Calu3 (cell line): ENCODE measurements at places on chromosomes 2 and 18. TPM values are rescaled to one million over a fixed set of nuclear protein-coding genes. Genes with fewer than 3 reads are reported as not detected.

KCNS3 gene
- total RNA-seq = 3.5 and 5.0 TPM in 2 replicates

SERPINB13 gene
- total RNA-seq = not detected in 2 replicates

GRCh38 chr2:152523091-152523490 is 188.1 kb downstream of the FMNL2 start:
- H3K4me3 ChIP-seq = no peak overlapping the region
- no peak overlapping the region for H3K27ac ChIP-seq
- peaks cover 50% of the 10 kb centered on the region for H3K4me1 ChIP-seq
- DNase-seq = no peak

GRCh38 chr18:63099848-63100629 is 219.5 kb downstream of the BCL2 start:
- DNase-seq = peak; percentile 68
- no peaks in the 10 kb centered on the region for H3K36me3 ChIP-seq
- peaks cover 7% of the 10 kb centered on the region for H3K27me3 ChIP-seq
- peak overlapping the region; percentile 25 for H3K4me3 ChIP-seq
- peaks cover 40% of the 10 kb centered on the region for H3K4me1 ChIP-seq

GRCh38 chr2:100283724-100284501 is 38.4 kb downstream of the LONRF2 start:
- DNase-seq = peak; percentile 72
- H3K27ac ChIP-seq = peak overlapping the region; percentile 91
- peaks cover 35% of the 10 kb centered on the region for H3K4me1 ChIP-seq
- H3K36me3 ChIP-seq = peaks cover 49% of the 10 kb centered on the region
- peak overlapping the region; percentile 42 for H3K4me3 ChIP-seq

DNA sequence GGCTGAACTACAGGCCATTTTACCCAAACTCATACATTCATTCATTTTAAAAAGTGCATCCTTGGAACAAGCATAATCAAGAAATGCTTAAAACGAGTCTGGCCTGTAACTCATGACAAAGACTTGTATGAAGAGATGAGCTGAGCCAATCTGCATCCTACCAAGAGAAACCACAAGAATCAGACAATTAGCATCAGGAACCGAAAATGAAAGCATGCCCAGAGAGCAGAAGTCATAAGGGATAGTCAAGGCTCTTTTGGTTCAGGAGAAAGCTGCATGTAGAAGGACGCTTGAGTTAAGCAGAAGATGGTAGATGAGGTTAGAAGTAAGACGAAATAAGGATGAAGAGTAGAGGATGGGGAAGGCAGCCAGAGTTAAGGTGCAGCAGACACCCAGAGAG is 137.0 kb upstream of the CTNNA2 start:
- DNase-seq = no peak
- H3K27ac ChIP-seq = no peak overlapping the region
- no peaks in the 10 kb centered on the region for H3K36me3 ChIP-seq
- H3K27me3 ChIP-seq = no peaks in the 10 kb centered on the region
- H3K4me1 ChIP-seq = no peaks in the 10 kb centered on the region

DNA sequence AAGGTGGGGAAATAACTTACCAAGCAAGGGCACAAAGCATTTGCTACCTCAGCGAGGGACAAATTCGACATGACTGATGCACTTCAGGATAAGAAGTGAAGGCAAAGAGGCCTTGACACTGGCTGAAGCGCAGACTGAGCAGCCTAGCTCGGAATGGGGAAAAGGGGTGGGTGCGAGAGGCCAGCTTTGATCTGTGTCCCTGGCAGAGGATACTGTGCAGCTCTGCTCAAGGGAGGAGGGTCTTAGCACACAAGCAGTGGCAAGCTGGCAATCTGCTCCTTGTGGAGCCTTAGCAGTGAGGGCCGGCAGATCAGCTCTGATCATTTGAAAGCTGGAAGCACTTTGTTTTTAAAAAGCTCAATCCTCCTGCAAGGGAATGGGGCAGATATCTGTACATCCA is 222.3 kb downstream of the ZBTB7C start:
- H3K27ac ChIP-seq = no peak overlapping the region
- H3K4me3 ChIP-seq = no peak overlapping the region
- DNase-seq = no peak

DNA sequence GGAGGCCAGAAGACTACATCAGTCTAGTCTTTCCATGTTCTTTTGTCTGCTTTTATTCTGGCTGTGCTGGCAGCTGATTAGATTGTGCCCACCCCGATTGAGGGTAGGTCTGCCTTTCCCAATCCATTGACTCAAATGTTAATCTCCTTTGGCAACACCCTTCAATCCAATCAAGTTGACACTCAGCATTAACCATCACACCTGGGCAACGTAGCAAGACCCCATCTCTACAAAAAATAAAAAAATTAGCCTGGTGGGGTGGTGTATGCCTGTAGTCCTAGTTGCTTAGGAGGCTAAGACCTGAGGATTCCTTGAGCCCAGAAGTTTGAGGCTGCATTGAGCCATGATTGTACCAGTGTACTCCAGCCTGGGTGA is 33.5 kb downstream of the EML4 start:
- H3K27ac ChIP-seq = no peak overlapping the region
- H3K4me1 ChIP-seq = peaks cover 30% of the 10 kb centered on the region
- no peaks in the 10 kb centered on the region for H3K36me3 ChIP-seq
- H3K27me3 ChIP-seq = no peaks in the 10 kb centered on the region
- no peak overlapping the region for H3K4me3 ChIP-seq
- DNase-seq = no peak

GRCh38 chr2:53259395-53260009 is 508.1 kb upstream of the CHAC2 start:
- H3K36me3 ChIP-seq = no peaks in the 10 kb centered on the region
- DNase-seq = no peak
- H3K27ac ChIP-seq = no peak overlapping the region
- H3K4me1 ChIP-seq = no peaks in the 10 kb centered on the region
